ENCODE measurements at places on chromosomes 6 and 20. TPM values are rescaled to one million over a fixed set of nuclear protein-coding genes. Genes with fewer than 3 reads are reported as not detected.

MANEA gene
- 7.5 TPM for total RNA-seq

TGM6 gene
- not detected for total RNA-seq

GRCh38 chr6:148867862-148868261 lies 121.0 kb downstream of the UST start:
- no peak for DNase-seq

DNA sequence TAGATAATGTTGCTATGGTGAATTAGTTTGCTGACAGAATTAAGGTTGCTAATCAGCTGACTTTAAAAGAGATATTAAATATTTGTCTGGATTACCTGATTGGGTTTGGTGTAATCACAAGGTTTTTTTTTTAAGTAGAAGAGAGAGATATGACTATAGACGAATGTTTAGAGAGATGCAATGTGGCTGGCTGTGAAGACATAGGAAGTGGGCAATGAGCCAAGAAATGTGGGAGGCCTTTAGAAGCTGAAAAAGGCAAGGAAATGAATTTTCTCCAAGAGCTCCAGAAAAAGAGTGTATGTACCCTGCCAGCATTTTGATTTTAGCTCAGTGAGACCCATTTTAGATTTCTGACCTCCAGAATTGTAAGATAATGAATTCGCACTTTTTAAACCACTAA lies 598.3 kb downstream of the PKHD1 start:
- DNase-seq = no peak

DNA sequence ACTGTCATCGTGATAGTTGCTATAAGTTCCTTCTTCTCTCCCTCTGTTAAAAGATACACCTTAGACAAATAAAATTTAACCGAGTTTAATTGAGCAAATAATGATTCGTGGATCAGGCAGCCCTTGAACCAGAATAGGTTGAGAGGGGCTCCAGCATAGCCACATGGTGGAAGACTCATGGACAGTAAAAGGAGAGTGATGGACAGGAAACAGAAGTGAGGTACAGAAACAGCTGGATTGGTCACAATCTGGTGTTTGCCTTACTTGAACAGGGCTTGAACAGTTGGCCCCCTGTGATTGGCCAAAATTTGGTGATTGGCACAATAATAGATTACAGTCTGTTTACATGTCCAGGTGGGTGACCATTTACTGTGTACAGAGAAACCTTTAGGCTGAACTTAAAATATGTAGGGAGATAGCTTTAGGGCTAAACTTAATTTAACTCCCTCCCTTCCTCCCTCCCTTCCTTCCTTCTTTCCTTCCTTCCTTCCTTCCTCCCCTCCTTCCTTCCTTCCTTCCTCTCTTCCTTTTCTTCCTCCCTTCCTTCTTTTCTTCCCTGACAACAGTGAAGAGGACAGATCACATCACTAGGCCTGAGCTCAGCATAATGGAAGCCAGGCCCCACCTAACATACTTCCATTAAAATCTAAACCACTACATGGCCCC lies 531.8 kb upstream of the JARID2 start:
- DNase-seq = no peak

- no peak for DNase-seq
Observed at GRCh38 chr20:48800177-48800576, 27.6 kb downstream of the PREX1 start.

- no peak for DNase-seq
Observed at GRCh38 chr20:9969626-9970025, 65.2 kb upstream of the ANKEF1 start.
